ENCODE measurements at places on chromosomes 7 and 10.

DNA sequence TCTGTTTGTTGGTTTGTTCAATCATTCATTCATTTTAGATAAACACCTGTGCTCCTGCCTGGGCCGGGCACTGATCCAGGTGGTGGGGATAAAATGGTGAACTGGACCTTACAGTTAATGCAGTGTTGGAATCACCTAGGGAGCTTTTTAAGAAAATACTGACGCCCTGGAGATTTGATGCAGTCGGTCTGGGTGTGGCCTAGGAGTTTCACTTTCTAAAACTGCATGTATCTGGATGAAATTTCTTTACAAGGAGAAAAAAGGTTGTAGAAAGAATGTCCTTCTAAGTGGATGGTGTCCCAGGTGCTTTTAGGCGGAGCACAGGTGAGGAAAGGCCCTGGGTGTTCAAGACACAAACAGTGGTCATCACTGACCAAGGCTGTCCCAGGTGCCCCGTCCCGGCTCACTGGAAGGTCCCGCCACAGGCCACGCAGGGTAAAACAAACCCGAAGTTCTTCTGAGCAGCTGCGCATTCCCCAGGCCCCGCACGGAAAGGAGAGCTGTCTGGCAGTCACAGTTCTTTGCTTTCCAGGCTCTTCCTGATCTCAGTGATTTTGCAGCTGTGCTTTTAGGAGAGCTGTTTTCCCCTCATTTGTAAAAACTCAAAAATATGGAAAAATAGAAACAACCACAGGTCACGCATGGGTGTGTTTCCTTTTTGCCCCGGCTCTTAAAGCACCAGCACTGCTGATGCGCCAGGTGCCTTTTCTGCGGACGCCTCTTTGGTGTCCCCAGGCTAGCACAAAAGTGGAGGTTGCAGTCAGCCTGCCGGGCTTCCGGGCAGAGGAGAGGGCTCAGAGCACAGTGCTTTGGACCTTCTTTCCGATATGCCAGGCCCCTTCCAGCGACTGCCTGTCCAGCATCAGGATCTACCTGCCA is 161.9 kb downstream of the GRK5 start:
- peak; percentile 50 for DNase-seq

DNA sequence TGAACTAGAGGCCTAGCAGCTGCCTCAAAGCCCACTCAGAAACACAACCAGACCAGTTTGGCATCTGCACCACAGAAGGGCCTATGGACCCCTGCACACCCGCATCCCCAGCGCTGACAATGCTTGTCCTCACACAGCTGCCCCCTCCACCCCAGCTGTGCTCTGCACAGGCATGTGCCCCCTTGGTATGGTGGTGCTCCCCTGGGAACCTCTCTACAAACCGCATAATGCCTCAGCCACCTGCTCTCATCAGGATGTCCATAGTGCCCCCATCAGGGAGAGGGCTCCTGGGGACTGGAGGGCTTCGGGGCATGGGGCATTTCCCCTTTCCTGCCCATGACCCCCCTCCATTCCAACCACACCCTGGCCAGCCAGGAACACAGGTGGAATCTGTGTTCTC is 347.5 kb downstream of the GRID1 start:
- DNase-seq = no peak

DNA sequence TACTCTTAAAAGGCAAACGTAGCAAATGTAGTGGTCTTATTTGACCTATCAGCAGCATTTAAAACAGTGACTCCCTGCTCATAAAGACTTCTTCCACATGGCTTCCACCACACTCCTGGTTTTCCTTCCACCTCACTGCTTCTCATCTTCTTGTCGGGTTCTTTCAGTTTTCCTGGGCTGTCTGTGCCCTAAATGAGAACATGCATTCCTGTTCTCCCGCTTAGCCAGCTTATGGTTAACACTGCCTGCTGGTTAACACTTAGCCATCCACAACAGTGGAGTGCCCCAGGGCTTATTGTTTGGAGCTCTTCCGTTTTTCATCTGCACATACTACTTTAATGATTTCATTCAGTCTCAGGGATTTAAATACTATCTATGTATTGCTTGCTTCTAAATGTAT is 34.3 kb upstream of the EXOC6 start:
- no peak for DNase-seq

DNA sequence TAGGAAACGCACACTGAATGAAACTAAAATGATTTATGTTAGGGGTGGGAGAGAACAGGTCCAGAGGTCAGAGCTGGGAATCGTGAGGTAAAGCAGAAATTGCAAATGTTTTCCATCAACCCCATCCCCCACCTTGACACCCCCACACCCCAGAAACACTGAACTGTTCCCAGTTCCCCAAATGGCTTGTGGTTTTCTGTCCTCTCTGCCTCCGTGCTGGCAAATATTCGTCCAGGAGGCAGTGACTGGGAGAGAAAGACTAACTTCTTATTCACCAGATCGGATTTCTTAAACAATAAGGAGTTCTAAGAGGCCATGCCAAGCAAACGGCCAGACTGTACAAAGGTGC is 730 bp upstream of the RASSF4 start:
- DNase-seq = no peak

DNA sequence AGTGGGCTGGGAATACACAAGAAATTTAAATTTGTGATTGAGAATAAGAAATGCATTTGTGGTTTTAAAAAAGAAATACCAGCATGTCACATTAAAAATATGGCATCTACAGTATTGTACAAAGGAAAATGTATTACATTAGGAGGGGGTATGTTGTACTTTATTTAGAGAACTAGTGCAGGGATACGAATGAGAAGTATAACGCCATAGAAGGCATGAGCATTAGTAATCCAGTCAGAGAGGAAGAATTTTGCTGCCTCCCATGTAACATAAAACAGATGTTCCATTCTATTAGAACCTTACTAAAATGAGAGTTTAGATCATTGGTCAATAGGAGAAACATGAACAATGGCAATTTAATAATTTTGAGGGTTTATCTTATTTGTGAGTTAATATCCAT is 182.2 kb downstream of the ADK start:
- no peak for DNase-seq

- DNase-seq = peak; percentile 80
Observed at GRCh38 chr7:128032605-128033235, 1.5 kb upstream of the LRRC4 start.

DNA sequence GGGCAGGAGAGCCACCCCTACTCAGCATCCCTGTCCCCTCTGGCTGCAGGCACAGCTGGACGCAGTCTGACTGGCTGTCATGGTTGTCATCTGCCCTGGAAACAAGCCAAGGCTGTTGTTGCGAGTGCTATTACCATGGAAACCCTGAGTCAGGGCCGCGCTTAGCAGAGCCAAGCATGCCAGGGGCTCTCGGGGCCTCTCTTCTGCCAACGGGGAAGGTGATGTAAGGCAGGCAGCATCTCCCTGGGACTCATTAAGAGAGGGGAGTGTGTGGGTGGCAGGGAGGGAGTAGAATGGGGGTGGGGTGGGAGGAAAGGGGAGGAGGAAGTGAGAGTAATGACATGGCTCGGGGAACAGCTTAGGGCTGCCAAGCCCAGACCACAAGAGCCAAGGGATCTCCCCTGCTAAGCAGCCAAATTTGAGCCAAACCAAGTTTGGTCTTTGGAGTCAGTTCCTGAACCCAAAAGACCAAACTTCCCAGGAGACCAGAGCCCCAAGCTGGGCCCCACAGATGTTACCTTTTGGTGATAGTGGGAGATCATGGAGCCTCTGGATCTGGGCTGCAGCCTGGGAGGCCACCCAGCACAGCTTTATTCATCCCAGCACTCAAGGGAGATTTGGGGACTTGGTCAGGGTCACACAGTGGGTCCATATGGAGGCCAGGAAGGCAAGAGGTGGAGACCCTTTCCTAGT is 67.6 kb downstream of the TMEM130 start:
- DNase-seq = peak; percentile 97

DNA sequence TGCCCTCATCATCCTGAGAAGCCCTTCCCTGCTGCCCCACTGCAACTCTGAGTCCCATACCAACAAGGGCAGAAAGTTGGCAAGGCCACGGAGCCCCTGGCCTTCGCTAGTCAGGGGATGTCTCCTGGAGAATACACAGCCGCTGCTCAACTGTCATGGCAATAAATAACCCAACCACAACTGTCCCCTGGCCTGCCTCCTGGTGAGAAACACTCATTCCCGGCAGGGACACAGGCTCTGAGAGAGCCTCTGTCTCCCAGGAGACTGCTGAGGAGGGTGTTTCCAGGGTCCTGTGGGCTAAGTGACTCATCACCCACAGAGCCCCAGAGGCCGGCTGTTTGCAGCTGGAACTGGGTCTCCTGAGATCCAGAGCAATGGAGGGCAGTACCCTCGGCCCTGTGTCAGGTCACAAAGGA is 354.1 kb downstream of the TNS3 start:
- no peak for DNase-seq

DNA sequence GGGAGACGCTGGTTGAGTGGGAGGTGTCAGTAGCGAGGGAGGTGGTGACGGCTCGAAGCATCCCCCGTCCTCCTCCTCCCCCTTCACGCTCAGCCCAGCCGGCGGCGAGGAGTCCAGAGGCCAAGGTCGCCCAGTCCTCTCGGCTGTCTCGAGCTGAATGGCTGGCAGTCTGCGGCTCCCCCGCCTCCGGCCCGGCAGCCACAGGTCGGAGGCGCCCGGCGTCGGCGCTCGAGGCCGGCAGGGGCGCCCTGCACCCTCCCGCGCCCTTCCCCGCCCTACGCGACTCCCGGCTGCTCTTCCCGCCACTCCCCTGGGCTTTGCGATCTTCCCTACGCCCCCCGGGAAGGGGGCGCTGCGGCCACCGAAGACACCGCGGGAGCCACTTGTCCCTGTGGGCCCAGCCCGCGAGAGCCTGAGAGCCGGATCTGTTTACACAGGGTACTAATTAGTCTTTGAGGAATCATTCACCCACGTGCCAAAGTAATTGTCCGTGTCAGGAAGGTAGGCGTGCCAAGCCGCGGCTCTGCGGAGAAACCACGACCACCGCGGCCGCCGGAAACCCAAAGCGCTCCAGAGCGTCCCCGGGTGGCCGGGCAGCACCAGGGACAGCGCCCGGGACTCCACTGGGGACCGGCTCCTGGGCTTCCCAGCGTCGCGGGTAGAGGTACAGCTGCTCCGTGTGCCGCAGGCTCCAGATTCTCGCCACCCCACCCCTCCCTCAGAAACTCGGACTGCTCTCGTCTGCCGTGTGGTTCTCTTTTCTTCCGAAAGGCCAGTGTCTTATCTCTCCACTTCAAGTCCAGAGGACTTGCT is at the start of gene NXPH1:
Gene NXPH1 (plus strand): TSS at position 133 of the 813 bp plus-strand sequence.
- peak; percentile 76 for DNase-seq

GRCh38 chr7:47508389-47509380 is 73.2 kb downstream of the TNS3 start:
- DNase-seq = no peak

DNA sequence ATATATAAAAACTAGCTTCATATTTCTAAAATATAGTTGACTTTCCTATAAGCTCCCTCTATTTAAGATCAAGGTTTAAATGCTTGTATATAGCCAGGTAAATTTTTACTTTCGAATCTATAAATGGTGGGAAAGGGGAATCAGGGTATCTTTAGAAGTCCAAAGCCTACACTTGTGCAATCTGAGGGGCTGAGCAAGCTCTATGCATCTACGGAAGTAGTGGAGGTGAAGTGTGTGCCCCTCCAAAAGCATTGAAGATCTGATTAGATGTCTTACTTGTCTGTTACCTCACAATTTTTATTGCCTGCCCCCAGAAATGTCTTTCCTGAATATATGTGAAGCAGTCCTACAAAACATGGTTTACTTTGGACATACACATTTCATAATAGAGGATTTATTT is 1.6 kb downstream of the AKAP9 start:
- peak; percentile 23 for DNase-seq

DNA sequence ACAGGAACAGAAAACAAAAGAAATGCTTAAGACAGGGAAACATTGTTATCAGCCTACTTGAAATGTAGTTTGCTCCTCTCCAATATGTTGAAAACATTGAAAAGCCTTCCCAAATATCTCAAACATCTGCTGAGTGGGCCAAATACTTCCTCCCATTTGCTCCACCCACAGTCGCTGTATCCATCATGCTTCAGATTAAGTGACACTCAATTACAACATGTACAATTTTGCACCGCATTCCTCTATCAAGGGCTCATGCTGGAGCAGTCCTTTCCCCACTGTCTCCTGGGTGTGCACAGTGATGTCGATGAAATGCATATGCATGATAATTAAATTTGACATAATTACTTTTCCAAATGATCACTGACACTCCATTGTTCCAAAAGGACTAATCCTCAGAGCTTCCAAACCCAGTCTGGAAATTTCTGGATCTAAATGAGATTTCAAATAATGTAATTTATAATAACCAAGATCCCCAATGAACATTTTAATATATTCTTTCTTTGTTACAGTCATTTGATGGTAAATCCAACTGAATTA is 604.6 kb downstream of the GRID1 start:
- no peak for DNase-seq

DNA sequence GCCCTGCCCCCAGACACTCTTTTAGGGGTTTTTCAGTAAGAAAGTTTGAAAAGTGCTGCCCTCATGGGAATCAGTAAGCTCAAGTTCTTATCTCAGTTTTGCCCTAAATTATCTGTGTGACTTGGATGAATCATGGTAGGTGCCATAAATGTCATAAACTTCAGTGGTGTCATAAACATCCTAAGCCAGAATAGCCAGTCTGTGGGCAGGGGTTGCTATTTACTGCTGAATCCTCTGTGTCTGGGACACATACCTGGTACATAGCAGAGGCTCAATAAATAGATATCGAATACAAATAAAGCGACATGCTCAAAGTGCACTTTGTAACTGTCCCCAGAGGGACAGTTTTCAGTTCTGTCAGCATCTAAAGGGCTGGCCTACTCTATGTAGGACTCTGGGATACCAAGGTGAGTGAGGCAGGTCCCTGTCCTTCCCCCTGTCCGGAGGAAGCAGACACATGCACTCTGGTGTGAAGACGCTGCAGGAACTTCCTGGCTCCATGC is 502.1 kb downstream of the RPS24 start:
- no peak for DNase-seq

- DNase-seq = no peak
Observed at GRCh38 chr10:15420858-15421257, 49.8 kb upstream of the FAM171A1 start.

DNA sequence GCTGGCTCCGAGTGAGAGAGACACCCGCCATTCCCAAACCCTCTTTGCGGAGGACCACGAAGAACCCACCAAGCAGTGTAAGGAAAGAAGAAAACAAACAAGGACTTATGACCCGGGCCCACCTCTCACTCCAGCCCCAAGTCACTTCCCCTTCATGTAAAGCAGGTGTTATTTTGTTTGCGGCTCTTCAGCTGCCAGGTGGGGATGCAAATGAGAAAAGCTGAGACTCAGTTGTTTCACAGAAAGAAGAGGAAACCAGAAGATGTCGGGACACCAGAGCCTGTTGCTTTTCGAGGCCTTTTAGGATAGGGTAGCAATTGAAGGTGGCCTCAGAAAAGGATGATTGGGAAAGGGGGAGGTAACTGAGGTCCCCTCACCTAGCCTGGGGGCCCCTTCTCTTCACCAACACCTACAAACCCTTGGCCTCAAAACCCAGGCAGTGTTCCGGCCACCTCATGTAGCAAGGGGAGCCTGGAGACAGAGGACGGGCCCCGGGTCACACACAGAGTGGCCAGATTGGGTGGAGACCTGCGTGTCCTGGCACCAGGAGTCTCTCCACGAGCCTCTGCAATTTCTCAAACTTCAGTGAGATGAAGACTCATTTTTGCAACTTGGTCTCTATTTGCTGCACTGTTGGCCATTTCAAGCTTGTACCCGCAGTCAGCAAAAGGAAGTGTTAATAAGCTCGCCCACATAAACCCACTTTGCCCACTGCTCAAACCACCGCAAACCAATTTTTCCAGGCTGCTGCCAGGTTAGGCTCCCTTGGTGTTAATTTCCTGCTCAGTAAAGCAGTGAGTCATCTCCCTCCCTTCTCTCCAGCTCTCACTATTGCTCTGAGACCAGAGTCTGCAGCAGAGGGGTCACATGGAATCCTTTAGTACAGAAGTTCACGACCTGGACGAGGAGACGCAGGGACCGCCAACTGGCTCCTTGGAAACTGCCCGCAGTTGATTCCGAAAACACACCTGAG is 45.5 kb downstream of the AOC1 start:
- no peak for DNase-seq
